Heart left ventricle (tissue), 16 donors: ENCODE measurements at places on chromosomes 1 and 21. TPM values are rescaled to one million over a fixed set of nuclear protein-coding genes. Genes with fewer than 3 reads are reported as not detected.

DNA sequence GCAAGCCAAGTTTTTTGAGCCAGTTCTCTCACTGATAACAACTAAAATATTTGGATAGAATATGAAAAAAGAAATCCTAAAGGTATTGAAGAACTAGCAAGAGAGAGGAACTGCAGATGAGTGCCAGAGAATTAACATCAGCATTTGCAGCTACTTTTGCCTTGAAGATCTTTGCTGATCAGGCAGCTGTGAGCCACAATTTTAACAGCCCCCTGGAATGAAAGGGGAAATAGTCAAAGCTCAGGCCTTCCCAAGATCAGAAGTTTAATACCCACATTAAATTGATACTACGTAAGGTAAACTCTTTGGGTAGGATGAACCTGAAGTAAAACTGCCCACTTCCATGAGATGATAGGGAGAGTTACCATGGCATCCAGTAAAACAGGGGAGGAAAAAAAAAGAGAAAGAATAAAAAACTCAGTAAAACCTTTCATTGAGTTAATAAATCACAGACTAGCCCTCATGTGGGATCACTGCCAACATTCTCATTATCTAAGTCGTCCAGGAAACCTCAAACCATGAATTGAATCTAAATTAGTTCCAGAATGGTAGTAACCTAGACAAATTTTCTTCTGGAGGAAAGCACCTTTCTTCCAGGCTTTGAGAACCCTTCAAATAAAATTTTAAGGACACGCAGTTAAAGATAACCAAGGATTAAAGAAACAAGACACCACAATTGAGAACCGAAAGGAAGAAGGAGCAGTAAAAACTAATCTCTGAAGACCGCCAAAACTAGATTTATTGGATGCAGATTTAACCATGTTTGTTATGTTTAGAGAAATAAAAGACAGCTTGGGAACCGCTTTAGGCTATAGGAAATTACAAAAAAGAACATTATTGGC lies 28.3 kb downstream of the SCP2 start:
- H3K27ac ChIP-seq: no peak overlapping the region
- no peak for DNase-seq
- H3K4me3 ChIP-seq: no peak overlapping the region
- peaks cover 6% of the 10 kb centered on the region for H3K36me3 ChIP-seq

DNA sequence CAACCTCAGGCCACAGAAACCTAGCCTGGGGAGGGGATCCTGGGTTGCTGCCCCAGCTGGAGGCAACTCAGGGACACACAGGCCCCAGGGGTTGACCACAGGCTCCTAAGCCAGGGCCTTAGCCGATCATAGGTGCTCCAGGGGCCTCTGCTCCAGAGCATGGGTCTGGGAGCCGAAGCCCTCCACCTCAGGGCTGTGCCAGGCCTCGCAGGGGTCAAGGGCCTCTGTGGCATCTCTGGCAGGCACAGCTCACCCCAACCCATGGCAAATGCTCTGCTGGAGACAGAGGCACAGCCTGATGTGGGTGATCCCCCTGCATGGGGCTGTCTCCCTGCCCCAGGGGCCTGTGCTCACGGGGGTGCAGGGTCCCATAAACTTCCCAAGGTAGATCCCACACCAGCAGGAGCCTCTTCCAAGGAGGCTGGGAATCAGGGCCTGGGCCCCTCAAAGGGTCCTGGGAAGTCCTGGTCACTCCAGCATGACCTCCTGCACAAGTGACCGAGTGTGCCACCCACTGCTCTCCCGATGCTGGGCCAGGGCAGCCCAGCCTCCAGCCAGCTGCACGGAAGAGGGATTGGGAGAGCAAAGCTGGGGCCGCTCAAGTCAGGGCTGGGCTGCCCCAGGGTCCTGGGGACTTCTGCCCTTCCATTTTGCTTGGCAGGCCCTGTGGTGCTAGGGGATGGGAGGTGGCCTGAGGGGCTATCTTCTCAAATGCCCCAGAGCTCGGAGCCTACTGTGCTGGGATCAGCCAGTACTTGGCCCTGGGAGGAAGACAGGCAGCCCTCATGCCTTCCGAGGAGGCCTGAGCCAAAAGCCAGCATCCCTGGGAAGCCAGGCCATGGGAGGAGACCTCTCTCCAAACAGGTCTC lies 22.2 kb upstream of the PRSS38 start:
- H3K36me3 ChIP-seq: no peaks in the 10 kb centered on the region
- no peak for DNase-seq
- no peak overlapping the region for H3K4me3 ChIP-seq
- H3K4me1 ChIP-seq: no peaks in the 10 kb centered on the region
- H3K27me3 ChIP-seq: no peaks in the 10 kb centered on the region
- H3K27ac ChIP-seq: no peak overlapping the region

- H3K27me3 ChIP-seq: no peaks in the 10 kb centered on the region
- H3K36me3 ChIP-seq: no peaks in the 10 kb centered on the region
- H3K4me1 ChIP-seq: no peaks in the 10 kb centered on the region
- no peak overlapping the region for H3K4me3 ChIP-seq
- H3K27ac ChIP-seq: no peak overlapping the region
Measured at GRCh38 chr1:24911651-24912155, 18.4 kb downstream of the RUNX3 start.

- no peak for DNase-seq
- no peak overlapping the region for H3K4me3 ChIP-seq
- H3K27ac ChIP-seq: peak overlapping the region; percentile 68
- no peaks in the 10 kb centered on the region for H3K27me3 ChIP-seq
- H3K4me1 ChIP-seq: peaks cover 36% of the 10 kb centered on the region
Measured at GRCh38 chr1:170735366-170736263, 71.7 kb downstream of the PRRX1 start.

- H3K4me3 ChIP-seq: no peak overlapping the region
- no peaks in the 10 kb centered on the region for H3K4me1 ChIP-seq
- no peaks in the 10 kb centered on the region for H3K36me3 ChIP-seq
- H3K27me3 ChIP-seq: no peaks in the 10 kb centered on the region
- no peak for DNase-seq
- no peak overlapping the region for H3K27ac ChIP-seq
Measured at GRCh38 chr1:158200527-158200926, 19.8 kb downstream of the CD1D start.

DNA sequence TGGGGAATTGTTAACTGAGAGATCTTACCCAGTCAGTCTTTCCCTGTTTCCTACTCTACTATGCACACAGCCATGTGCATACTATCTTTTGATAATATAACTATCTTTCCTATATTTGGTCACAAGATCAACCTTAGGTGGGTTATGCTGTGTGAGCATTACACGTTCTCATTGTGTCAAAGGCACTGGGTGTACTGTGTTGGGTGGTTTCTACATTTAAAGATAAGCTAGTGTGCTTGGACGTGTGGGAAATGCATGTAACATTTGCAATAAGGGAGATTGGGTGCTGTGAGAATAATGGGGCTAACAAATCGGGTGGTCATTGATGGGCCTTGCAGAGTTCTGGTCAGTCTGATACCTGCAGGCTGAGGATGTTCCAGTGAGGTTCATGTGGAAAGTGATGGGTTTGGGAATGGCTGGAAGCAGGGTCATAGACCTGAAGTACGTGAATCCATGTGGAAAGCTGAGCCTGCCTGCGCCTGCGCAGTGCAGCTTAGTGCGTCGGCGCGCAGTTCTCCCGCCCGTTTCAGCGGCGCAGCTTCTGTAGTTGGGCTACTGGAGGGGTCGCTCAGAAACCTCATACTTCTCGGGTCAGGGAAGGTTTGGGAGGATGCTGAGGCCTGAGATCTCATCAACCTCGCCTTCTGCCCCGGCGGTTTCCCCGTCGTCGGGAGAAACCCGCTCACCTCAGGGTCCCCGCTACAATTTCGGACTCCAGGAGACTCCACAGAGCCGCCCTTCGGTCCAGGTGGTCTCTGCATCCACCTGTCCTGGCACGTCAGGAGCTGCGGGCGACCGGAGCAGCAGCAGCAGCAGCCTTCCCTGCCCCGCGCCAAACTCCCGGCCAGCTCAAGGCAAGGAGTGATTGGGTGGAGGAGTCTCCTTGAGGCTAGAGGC lies at the start of gene MSH4:
Gene MSH4, plus strand, starts transcription at position 507 of the 897 bp plus-strand sequence. Its CDS starts 104 bp downstream, at position 611.
- no peak within 1 kb of the TSS for H3K27ac ChIP-seq
- DNase-seq: no peak

DNA sequence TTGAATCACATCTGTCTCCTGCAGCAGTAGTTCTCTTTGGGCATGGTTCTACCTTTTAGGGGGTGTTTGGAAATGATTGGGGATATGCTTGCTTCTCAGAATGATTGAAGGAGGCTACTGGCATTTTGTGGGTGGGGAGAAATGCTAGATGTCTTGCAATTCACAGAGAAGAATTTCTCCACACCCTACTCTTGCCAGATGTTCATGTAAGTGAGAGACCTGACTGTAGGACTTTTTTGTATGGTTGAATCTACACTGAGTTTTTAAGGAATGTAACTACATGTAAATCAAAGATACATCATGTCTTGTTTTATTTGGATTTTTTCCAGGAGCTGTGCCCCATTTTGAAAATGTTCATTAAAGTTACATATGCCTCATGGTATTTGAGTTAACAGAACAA lies 311.9 kb downstream of the PRDM2 start:
- H3K27me3 ChIP-seq: no peaks in the 10 kb centered on the region
- no peak overlapping the region for H3K27ac ChIP-seq
- H3K4me3 ChIP-seq: no peak overlapping the region

DNA sequence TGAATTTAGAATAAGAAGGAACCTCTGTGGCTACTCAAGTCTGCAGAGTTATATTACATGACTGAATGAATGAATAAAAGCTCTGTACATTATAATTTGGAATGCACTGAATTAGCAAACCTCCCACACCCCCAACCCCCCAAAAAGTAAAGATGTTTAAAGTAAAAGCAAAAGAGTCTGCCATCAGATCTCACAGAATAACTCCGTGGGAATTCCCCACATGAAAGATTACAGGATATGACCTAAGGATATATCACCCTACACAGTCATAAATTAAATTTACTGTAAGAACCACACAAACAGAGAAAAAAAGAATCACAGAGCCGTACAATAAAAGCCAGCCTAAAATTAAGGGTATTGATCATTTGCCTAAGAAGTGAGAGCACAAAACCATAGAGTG lies 587.3 kb downstream of the PTPRC start:
- H3K4me1 ChIP-seq: peaks cover 9% of the 10 kb centered on the region
- H3K36me3 ChIP-seq: no peaks in the 10 kb centered on the region
- H3K27me3 ChIP-seq: no peaks in the 10 kb centered on the region
- H3K4me3 ChIP-seq: no peak overlapping the region

DNA sequence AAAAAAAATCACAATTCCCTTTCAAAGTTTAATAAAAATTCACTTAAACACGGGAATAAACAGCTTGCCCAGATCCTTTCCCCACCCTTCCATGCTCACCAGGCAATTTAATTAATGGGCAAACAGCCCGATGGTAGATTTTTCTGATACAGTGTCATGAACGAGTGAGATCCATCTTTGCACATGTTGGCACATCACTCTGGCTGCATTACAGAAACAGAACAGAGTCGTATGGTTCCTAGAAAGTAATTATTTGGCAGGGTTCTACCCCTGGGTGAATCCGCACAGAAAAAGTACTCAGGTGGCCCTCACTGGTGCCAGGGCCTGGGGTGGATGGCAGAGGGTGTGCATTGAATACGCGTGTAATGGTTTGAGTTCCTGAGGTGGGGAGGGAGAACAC lies 24.6 kb upstream of the OVAAL start:
- no peaks in the 10 kb centered on the region for H3K27me3 ChIP-seq
- peaks cover 27% of the 10 kb centered on the region for H3K4me1 ChIP-seq
- no peak overlapping the region for H3K4me3 ChIP-seq
- H3K27ac ChIP-seq: no peak overlapping the region
- no peak for DNase-seq

- H3K4me1 ChIP-seq: peaks cover 18% of the 10 kb centered on the region
- no peak overlapping the region for H3K4me3 ChIP-seq
- no peak overlapping the region for H3K27ac ChIP-seq
Measured at GRCh38 chr1:228799924-228800323, 64.6 kb downstream of the RHOU start.

DNA sequence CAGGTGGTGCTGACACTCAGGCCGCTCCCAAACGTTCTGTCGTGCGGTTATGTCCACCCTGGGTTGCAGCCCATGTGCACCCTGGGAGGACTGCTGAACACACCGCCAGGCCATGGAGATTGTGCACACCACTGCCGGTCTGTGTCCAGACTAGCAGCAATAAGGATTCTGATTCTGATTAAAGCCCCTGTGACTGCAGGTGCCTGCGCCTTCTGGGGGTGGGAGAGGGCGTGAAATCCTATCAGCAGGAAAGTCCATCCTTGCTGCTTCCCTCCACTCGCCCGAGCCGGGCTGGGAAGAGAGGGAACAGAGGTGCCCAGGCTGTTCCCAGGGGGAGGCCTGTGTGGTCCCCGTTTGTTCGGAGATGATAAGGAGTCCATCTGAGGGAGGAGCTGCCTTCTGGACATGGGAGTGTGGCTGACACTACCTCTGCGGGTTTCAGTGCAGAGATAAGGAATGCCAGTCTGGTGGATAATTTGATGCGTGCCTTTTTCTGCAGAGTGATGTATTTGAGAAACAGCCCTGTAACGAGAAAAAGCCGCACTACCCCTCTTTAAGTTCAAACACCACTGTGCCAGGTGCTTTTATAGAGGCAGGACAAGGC lies 41.2 kb downstream of the BACE2 start:
- DNase-seq: no peak
- H3K4me3 ChIP-seq: no peak overlapping the region
- H3K4me1 ChIP-seq: peaks cover 12% of the 10 kb centered on the region
- H3K27me3 ChIP-seq: no peaks in the 10 kb centered on the region

DNA sequence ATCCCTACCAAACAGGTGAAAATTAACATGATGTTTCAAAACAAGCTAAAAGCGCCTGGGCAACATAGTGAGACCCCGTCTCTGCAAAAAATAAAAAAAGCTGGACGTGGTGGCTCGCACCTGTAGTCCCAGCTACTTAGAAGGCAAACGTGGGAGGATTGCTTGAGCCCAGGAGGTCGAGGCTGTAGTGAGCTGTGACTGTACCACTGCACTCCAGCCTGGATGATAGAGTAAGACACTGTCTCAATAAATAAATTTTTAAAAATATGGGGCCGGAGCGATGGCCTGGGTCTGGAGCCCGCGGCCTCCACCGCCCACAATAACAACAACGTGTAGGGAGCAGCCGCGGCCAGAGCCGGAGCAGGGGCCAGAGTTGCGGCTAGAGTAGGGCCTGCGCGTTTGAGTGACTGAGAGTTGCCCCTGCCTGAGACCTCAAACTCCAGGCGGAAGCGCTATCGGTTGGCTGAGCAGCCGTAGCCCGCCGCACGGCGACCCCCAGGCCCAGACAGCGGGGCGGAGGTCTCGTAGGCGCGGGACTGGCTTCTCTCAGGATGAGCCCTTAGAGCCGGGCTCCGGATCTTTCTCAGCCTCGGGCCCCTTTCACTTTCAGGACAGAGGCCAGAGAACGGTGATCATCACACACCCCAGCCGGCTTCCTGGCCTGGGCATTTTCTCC lies 41.4 kb downstream of the ZMYM1 start:
- H3K4me1 ChIP-seq: no peaks in the 10 kb centered on the region
- no peaks in the 10 kb centered on the region for H3K36me3 ChIP-seq
- no peak overlapping the region for H3K27ac ChIP-seq
- peak overlapping the region; percentile 18 for H3K4me3 ChIP-seq
- DNase-seq: no peak

- H3K27me3 ChIP-seq: peaks cover 5% of the 10 kb centered on the region
- peaks cover 3% of the 10 kb centered on the region for H3K4me1 ChIP-seq
- H3K4me3 ChIP-seq: no peak overlapping the region
- no peak for DNase-seq
- no peak overlapping the region for H3K27ac ChIP-seq
- H3K36me3 ChIP-seq: no peaks in the 10 kb centered on the region
Measured at GRCh38 chr1:165576536-165576935, 32.7 kb downstream of the LRRC52 start.

Gene NBPF20
- 0.42 TPM for polyA plus RNA-seq

Gene NEXN
- 935 TPM for polyA plus RNA-seq

Gene EEIG2
- polyA plus RNA-seq: 2.6 TPM

Gene SMPDL3B
- 0.08 TPM for polyA plus RNA-seq

Gene OLFML3
- polyA plus RNA-seq: 7.8 TPM

Gene DPYD
- polyA plus RNA-seq: 2.6 TPM
